Activated T-helper 2 cell treated with anti-CD3 and anti-CD28 coated beads, Interferon-gamma antibody, Interleukin-2, Interleukin-4, amounts not matched to agents 10 μg/mL and 5 μg/mL and 100 μg/mL, durations not matched to agents 14 hours and 24 hours and 36 hours (primary cell): ENCODE measurements at places on chromosomes 1 and 21. TPM values are rescaled to one million over a fixed set of nuclear protein-coding genes. Genes with fewer than 3 reads are reported as not detected.

DNA sequence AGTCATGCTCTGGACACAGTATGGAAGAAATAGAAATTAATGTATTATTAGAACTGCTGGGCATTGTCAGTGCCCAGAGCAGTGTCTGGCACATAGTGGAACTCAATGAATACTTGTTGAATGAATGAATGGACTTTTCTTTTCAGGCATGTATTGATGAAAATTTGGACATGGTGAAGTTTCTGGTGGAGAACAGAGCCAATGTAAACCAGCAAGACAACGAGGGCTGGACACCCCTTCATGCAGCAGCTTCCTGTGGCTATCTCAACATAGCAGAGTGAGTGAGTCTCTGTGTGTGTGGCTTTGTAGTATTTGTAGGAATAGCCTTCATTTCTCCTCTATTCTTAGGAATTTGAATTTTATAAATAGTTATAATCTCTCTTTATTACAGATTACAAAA lies 68.1 kb downstream of the PPP1R12B start:
- H3K27ac ChIP-seq = no peak overlapping the region
- H3K36me3 ChIP-seq = no peaks in the 10 kb centered on the region
- H3K4me1 ChIP-seq = no peaks in the 10 kb centered on the region
- H3K27me3 ChIP-seq = no peaks in the 10 kb centered on the region
- H3K4me3 ChIP-seq = no peak overlapping the region

The S100A2 gene
- total RNA-seq = 0.44 and 0.75 TPM in 2 replicates

DNA sequence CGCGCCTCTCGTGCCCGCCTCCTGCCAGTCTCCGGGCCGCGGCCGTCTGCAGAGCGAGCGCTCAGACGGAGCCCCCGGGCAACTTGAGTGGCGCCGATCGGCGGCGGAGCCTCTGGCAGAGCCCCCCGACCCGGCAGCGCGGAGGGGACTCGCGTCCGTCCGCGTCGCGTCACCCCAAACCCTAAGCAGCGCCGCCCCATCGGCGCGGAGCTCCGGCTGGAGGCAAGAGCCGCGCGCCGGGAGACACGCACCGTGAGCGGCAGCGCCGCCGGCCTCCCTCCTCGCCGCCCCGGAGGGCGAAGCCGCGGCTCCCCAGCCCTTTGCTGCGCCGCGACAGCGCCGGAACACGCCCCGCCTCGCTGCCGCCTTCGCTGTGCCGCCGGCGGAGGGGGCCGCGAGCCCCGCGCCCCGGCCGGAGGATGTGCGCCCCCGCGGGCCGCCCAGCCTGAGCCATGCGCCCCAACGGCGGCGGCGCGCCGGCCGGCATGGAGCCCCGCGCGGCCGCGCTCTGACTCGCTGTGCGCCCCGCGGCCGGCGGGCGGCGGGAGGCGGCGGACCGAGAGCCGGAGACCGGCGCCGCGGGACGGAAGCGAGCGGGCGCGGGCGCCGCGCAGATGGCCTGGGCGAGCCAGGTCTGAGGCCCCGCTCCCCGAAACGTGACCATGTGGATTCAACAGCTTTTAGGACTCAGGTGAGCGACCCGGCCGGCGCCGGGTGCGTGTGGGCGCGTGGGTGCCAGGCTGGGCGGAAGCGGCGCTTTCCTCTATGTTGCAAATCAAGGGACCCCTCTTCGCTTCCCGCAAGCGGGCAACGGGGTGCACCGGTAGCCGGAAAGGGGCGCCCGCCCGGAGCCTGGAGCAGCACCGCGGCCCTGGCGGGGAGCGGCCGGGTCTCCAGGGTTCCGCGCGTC lies 610 bp downstream of the AJAP1 start:
- no peaks in the 10 kb centered on the region for H3K36me3 ChIP-seq
- H3K4me1 ChIP-seq = peaks cover 2% of the 10 kb centered on the region
- H3K27ac ChIP-seq = no peak overlapping the region

The TBX15 gene
- total RNA-seq = not detected in 2 replicates

The C1orf53 gene
- total RNA-seq = 2.4 and 2.5 TPM in 2 replicates

The IRF6 gene
- total RNA-seq = 0.25 TPM in 1 of 2 replicates, not detected in the other

The TCP10L gene
- total RNA-seq = 1.1 and 1.3 TPM in 2 replicates

- no peak for DNase-seq
- peaks cover 7% of the 10 kb centered on the region for H3K27me3 ChIP-seq
- no peak overlapping the region for H3K27ac ChIP-seq
- H3K4me3 ChIP-seq = no peak overlapping the region
Measured at GRCh38 chr1:241775021-241775420, 73.0 kb upstream of the EXO1 start.

The FCGR2B gene
- total RNA-seq = not detected in 2 replicates

DNA sequence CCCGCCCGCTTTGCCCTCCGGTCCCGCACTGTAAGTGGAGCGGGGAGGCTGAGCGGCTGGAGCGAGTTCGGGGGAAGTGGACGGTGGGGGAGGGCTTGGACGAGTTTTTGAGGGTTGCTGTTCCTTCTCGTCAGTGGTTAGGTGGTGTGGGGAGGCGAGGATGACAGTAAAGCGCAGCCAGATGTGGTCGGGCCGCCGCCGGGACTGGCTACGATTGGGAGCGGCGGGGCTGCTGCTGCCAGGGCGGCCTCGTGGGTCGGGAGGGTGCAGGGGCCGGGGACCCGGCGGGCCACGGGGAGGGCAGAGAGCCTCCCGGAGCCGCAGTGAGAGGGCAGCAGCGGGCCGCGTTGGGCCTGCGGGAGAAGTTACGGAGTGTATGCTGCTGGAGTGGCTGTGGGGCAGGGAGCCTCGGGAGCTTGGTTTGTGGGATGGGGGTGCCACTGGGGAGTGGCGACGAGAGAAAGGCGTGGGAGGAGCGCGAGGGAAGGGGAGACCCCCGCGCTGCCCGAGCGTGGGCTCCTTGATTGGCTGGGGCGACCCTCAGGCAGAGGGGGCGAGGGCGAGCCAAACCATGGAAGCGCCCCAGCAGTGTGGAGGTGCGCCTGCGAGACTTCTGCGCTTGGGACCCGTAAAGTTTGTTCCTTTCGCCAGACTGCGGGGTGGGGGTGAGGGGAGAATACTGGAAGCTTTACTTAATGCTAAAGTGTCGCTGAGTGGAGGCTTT lies 2.1 kb downstream of the ADGRL2 start:
- H3K27me3 ChIP-seq = peaks cover 57% of the 10 kb centered on the region
- no peak for DNase-seq
- H3K27ac ChIP-seq = no peak overlapping the region
- no peaks in the 10 kb centered on the region for H3K4me1 ChIP-seq

The NHLH1 gene
- total RNA-seq = 0.30 and 0.32 TPM in 2 replicates

- H3K4me1 ChIP-seq = peaks cover 67% of the 10 kb centered on the region
- DNase-seq = no peak
- H3K4me3 ChIP-seq = peak overlapping the region; percentile 93
- H3K36me3 ChIP-seq = peaks cover 72% of the 10 kb centered on the region
Measured at GRCh38 chr1:226733876-226734275, 5.2 kb downstream of the ITPKB start.

The IGSF9 gene
- not detected in 2 replicates for total RNA-seq

The OR6N2 gene
- not detected in 2 replicates for total RNA-seq

The SASS6 gene
- 15.2 and 15.7 TPM in 2 replicates for total RNA-seq

- peaks cover 4% of the 10 kb centered on the region for H3K4me1 ChIP-seq
- no peak for DNase-seq
- no peak overlapping the region for H3K27ac ChIP-seq
- no peaks in the 10 kb centered on the region for H3K27me3 ChIP-seq
- H3K36me3 ChIP-seq = no peaks in the 10 kb centered on the region
Measured at GRCh38 chr1:103448560-103448959, 76.9 kb upstream of the RNPC3 start.

The HAO2 gene
- total RNA-seq = not detected in 2 replicates

The SERINC2 gene
- 0.21 and 0.27 TPM in 2 replicates for total RNA-seq

- H3K27me3 ChIP-seq = no peaks in the 10 kb centered on the region
- peaks cover 11% of the 10 kb centered on the region for H3K4me1 ChIP-seq
- no peak overlapping the region for H3K4me3 ChIP-seq
- H3K27ac ChIP-seq = no peak overlapping the region
- no peaks in the 10 kb centered on the region for H3K36me3 ChIP-seq
- no peak for DNase-seq
Measured at GRCh38 chr1:39178541-39179431, 25.7 kb upstream of the MACF1 start.

DNA sequence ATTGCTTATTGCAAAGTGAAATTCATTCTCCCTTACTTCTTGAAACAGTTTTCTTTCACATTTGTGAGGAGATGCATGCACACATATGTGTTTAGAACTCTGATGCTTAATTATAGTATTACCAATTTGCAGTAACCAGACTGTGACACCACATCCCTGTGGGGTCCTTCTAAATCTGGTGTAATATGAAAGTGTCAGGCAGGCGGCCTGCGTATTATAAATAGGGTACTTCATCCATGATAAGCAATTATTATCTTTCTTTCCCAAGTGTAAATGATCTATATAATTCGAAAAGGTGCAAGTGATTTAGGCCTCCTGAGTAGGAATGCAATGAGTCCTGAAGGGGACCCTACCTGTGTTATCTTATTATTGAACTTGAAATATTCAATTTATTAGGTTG lies 876 bp downstream of the EFCAB7 start:
- peak overlapping the region; percentile 97 for H3K4me3 ChIP-seq
- H3K27me3 ChIP-seq = no peaks in the 10 kb centered on the region
- peaks cover 4% of the 10 kb centered on the region for H3K36me3 ChIP-seq
- H3K27ac ChIP-seq = no peak overlapping the region

DNA sequence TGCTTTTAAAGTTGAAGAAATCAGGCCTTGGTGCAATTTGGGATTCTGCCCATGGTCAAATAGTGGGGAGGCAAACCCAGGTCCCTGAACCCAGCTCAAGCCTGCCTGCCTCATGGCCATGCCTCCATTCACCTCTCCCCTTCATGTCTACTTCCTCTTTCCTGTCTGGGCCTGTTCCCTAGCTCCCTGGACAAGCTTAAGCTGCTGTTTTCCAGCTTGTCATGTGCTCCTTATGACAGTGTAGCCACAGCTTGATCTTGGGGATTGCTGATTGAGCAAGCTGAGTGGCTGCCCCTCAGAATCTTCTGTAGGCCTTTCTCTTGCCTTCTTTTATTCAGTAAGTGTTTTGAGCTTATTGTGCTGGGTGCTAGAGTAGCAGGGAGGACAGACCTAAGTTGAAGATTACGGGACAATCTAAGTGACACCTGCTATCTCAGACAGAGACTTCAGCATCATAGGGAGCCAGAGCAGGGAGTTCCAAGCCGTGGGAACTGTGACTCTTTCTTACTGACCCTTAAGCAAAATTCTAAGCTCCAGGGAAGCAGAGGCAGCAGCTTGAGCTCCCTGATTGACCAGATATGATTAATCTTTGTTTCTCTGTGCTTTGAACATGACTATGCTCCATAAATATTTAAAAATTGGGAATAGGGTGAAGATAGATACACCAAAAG lies 520 bp upstream of the MR1 start:
- H3K4me1 ChIP-seq = peaks cover 47% of the 10 kb centered on the region
- H3K4me3 ChIP-seq = peak overlapping the region; percentile 93
- H3K36me3 ChIP-seq = peaks cover 12% of the 10 kb centered on the region
- DNase-seq = peak; percentile 26

GRCh38 chr1:89633800-89634625 lies 1.1 kb downstream of the LRRC8C start:
- H3K4me3 ChIP-seq = peak overlapping the region; percentile 92
- H3K27ac ChIP-seq = peak overlapping the region; percentile 86
- no peaks in the 10 kb centered on the region for H3K27me3 ChIP-seq
- no peak for DNase-seq
- peaks cover 67% of the 10 kb centered on the region for H3K4me1 ChIP-seq

DNA sequence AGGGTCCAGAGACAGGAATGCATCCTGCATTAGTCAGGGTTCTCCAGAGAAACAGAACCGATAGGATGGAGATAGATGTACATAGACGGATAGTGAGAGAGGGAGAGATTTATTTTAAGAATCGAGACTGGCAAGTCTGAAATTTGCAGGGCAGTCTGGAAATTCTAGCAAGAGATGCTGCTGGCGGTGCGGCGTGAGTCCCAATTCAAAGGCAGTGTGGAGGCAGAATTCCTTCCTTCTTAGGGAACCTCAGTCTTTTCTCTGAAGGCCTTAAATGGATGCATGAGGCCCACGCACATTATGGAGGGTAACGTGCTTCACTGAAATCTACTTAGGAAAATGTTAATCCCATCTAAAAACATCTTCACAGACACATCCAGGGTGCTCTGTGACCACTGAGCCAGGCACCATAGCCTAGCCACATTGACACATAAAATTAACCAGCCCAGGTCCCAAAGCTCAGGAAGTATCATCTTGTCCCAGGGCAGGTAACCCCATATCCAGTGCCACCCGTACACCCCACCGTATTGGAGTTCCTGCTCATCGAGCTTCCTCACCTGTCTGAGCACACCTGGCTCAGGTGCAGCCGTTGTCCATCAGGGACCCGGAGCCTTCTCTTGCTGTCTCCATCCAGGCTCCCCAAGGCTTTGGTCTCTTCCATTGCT lies 9.7 kb upstream of the PKNOX1 start:
- H3K4me1 ChIP-seq = no peaks in the 10 kb centered on the region
- H3K4me3 ChIP-seq = no peak overlapping the region
- no peak for DNase-seq
- H3K27ac ChIP-seq = no peak overlapping the region
- H3K27me3 ChIP-seq = peaks cover 2% of the 10 kb centered on the region
- no peaks in the 10 kb centered on the region for H3K36me3 ChIP-seq

GRCh38 chr1:1899967-1900327 lies 9.1 kb upstream of the GNB1 start:
- no peak for DNase-seq
- H3K27me3 ChIP-seq = peaks cover 2% of the 10 kb centered on the region
- H3K36me3 ChIP-seq = no peaks in the 10 kb centered on the region
- no peak overlapping the region for H3K4me3 ChIP-seq
- peaks cover 2% of the 10 kb centered on the region for H3K4me1 ChIP-seq

DNA sequence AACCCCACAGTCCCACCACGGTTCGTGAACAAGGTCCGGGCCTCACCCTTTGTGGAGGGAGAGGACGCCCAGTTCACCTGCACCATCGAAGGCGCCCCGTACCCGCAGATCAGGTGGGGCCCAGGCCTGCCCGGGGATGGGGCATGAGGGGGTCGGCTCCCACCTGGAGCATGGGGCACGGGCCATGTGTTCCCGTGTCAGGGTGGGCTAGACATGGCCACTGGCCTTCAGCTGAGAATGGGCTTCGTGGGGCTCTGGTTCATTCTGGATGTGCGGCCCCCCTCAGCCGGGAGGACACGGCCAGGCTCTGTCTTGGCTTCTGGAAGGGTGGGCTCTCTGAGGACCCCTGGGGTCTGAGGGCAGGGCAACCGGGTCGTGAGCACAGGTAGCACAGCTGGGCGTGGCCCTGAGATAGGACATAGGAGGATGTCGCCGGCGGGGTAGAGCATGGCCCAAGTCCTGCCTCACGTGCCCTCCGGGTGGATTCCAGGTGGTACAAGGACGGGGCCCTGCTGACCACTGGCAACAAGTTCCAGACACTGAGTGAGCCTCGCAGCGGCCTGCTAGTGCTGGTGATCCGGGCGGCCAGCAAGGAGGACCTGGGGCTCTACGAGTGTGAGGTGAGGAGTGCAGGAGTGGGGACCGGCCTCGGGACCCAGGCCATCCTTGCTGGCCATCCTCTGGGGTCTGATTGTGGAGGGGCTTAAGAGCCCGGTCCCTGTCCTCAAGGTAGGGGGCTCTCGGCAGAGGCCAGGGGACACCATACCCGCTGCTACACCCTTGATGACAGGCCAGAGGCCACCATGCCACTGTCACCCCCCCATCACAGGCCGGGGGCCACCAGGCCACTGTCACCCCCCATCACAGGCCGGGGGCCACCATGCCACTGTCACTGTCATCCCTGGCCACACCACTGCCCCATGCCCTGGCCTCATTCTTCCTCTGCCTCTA lies 55.5 kb downstream of the TRIM11 start:
- H3K27me3 ChIP-seq = no peaks in the 10 kb centered on the region
- H3K4me3 ChIP-seq = no peak overlapping the region
- H3K4me1 ChIP-seq = no peaks in the 10 kb centered on the region
- no peaks in the 10 kb centered on the region for H3K36me3 ChIP-seq
- no peak overlapping the region for H3K27ac ChIP-seq
- DNase-seq = no peak
